Occipital lobe (tissue), 3 donors: ENCODE measurements at places on chromosomes 11 and 22.
A peak's percentile ranks its signal among the peaks of the same experiment; 100 is the strongest.

DNA sequence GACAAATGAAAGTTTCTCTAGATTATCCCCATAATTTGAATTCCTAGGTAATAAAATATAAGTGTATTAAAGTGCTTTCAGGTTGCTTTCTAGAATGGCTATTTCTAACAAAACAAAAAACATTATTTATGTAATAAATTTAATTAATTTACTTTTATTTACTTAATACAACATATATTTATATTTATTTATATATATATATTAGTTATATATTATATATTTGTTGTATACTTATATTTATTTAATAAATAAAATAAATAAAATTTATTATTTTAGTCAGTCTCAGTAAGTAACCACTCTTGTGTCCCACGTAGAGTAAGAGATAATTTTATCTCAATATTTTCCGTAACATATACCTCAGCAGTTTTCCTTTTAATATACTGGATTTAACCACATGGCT is 1031.6 kb upstream of the CNTN5 start:
- no peak for DNase-seq

DNA sequence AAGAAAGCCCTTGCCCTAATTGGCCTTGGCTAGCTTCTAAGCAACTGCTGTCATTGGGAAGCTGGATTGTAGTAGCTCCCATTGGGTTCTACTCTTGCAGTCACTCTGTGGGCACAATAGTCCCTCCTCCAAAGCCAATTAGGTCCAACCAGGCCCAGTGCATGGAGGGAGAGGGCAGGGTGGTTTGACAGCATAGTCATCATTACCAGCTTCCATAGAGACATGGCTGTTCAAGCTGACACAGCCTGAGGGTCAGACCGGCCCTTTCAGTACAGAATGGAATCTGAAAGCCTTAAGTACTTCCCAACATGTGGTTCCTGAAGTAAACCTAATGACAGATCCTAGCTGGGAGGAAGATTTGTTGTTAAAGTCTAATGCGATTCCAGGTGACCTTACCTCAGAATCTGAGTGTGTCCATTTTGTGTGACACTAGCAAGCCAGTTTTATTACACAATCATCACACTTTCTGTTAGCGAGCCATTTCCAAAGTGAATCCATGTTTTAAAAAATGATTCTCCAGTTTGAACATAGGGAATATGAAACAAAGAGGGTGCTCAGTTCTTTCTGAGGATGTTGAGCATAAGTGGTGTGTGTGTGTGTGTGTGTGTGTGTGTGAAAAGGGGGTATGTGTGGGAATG is 6.9 kb downstream of the PLET1 start:
- no peak for DNase-seq

DNA sequence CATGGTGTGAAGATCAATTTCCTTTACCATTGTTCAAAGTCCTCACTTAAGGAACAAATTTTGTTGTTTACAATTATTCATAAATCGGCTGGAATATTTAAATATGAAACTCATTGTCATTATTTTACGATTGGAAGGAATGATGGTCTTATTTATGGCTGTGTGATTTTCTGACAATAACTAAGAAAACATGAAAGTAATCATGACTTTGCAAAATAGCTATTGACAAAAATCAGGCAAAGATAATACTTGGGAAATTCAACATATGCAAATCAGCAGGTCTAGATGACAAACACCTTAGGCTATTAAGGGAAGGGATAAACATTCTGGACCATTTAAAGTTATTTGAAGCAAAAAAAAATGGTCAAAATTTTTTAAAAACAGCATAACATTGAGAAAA is 654.8 kb upstream of the CNTN5 start:
- no peak for DNase-seq

DNA sequence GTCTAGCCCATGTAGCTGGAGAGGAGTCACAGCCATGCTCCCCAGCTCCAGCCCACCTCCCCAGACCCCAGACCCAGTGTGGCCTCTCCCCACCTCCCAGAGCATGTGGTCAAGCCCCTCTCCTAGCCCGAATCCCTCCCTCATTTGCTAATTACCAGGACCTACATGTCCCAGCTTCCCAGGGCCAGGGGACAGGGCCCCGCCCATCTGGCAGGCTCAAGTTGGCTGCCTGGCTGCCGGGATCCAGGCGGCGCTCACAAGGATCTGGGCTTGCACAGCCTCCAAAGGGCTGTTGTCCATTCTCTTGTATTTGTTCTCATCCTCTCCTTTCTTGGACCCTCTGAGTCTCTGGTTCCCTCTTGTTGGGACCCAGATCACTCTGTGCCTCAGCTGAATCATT is 4.6 kb upstream of the MIF start:
- no peak for DNase-seq

DNA sequence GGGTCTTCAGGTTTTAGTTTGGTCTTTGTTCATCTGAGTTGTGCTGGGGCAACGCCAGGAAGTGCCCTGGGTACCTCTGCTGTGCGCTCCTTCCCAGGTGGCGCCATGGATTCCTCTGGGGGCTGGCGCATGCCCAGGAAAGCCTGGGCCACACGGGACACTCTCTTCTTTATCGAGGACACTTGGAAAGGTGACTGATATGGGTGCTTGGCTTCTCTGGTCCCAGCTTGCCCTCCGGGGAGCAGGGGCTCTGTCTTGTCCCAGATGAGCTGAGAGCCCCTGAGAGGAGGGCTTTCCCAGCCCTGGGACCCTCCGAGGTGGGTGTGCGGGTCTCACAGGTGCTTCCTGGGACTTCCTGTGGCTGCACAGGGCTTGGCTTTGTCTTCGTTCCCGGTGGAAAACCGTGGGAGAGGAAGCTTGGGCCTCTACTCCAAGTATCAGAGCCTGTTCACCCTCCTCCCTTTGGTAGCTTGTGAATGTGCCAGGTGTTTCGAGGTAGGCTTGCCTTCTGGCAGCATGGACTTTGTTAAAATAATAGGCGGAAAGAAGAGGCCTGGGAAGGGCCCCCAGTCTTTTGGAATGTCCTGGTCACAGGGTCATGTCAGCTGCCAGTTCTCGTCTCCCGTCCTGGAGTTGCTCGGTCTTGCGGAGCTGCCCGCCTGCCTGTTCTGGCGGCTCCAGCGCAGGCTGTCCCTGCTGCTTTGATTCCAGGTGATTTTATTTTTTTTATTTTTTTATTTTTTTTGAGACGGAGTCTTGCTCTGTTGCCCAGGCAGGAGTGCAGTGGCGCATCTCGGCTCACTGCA is 10.1 kb upstream of the NEAT1 start:
- no peak for DNase-seq

DNA sequence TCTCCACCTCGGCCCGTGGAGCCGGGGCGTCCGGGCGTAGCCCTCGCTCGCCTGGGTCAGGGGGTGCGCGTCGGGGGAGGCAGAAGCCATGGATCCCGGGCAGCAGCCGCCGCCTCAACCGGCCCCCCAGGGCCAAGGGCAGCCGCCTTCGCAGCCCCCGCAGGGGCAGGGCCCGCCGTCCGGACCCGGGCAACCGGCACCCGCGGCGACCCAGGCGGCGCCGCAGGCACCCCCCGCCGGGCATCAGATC is 439 bp downstream of the YAP1 start:
- no peak for DNase-seq

DNA sequence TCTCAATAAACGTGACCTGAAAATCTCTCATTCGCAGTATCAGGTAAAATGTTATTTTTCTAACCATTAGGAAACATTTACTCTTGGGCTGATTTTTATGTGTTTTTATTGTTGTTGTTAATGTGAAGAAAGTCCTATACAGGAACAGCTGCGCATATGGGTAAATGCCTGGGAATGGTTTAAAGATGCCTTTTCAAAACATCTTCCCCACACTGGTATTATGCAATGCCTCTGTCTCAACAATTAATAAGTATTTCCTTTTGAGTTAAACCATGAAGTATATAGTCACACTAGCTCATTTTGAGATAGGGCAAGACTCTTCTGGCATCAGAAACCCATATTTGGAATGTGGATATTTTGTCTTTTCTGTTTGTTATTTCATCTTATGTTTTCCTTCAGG is 13.7 kb upstream of the LIN7C start:
- no peak for DNase-seq

- DNase-seq: no peak
Measured at GRCh38 chr22:42786606-42787356, 66.1 kb upstream of the A4GALT start.

GRCh38 chr11:5324197-5324596 is at the start of gene OR51B2:
OR51B2 (minus strand) TSS chr11:5324297; CDS start chr11:5324297, 0 bp downstream.
- no peak for DNase-seq

DNA sequence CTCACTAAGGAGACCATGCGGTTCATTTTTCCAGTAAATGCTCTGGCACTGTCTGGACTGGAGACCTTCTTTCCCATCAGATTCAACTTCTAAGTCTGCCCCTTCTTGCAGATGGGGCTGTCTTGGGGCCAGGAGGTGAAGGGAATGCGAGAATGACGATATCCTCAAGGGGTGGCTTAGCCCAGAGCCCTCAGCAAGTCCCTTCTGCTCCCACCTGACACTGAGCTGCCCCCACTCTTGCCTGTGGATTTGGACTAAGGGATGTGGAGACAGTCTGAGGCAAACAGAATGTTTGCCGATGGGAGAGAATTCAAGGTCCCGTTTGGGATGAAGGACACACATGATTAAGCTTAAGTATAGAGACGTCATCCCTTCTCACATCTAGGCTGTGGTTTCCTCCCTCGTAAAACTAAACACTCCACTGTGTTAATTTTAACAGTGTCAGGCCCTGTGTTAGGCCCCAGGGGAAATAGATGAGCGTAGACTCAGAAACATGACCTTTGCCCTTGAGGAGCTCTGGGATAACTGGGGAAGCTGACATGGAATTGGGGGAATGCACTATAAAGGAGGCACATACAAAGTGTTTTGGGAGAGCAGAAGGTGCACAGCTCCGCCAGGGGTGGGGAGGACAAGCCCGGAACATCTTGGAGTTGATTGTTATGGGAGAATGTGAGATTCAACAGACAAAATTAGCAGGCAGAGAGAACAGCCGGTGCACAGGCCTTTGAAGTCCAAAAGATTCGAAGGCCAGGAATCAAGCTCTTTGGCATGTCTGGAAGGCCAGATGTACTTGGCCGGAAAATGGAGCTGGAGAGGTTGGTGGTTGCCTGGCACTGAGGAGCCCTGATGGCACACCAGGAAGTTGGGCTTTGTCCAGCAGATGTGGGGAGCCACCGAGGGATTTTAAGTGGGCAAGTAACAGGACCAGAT is 71.6 kb downstream of the ST3GAL4 start:
- DNase-seq: peak; percentile 46

GRCh38 chr11:82845356-82846353 is 54.6 kb downstream of the PRCP start:
- DNase-seq: no peak

- no peak for DNase-seq
Measured at GRCh38 chr11:125995313-125995712, 49.5 kb downstream of the VSIG10L2 start.

DNA sequence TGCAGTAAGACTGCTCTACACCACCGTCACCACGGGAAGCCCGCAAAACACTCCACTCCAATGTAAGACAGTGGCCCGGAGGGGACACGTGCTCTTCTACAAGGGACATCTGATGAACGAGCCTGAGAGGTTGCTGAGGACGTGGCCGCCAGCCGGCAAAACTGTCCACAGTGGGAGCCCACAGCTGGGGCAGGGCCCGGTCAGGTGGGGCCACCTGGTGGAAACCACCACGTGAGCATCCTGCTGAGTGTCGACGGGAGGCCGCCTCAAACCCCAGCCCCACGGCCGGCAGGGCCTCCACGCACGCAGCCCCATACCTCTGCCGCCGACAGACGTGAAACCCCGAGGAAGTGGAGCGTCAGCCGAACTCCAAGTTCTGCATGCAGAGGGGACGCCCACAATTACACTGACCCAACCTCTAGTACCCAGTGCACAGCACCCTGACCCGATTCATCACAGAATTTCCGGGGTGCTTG is 42.6 kb downstream of the BRD1 start:
- DNase-seq: no peak

DNA sequence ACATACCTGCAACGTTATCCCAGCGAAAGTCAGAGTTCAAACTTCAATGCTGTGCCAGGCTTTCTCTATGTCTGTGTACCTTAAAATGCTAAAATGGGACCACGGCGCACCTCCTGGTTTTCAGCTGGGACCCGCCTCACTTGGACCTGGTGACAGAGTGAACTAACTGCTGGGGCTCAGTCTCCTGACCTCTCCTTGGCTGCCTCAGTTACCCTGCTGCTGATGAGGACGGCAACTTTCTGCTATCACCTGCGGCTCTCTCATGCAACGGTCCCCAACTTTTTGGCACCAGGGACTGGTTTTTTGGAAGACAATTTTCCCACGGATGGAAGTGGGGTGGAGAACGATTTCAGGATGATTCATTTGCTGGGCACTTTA is 402.8 kb downstream of the BRD1 start:
- no peak for DNase-seq

DNA sequence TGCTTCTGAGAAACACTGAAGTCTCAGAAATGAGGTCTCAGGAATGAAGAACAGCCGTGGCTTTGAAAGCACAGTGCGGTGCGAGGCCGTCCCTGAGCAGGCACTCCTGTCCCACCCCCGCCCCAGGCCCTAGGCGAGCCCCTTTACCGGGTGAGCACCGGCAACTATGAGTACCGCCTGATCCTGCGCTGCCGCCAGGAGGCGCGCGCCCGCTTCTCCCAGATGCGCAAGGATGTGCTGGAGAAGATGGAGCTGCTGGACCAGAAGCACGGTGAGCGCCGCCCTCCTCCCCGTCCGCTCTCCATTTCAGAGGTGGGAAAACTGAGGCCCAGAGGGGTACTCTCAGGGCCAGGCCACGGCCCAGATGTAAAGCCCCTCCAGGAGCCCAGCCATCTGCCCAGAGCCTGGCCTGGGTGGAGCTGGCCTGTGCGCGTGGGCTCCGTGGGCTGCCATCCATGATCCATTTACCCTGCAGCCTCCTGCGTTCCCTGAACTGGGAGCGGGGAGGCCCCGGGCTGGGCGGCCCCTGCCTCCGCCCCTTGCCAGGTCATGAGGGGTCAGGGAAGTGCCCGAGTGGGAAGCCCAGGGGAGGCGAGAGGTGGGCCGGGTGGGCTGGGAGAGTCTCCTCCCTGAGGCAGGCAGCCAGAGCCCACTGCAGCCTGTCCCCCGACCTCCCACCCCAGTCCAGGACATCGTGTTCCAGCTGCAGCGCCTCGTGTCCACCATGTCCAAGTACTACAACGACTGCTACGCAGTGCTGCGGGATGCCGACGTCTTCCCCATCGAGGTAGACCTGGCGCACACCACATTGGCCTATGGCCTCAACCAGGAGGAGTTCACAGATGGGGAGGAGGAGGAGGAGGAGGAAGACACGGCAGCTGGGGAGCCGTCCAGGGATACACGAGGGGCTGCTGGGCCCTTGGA is 9.5 kb downstream of the SLC16A8 start:
- DNase-seq: no peak

GRCh38 chr11:64292460-64293254 is 1.6 kb downstream of the KCNK4 start:
- no peak for DNase-seq

DNA sequence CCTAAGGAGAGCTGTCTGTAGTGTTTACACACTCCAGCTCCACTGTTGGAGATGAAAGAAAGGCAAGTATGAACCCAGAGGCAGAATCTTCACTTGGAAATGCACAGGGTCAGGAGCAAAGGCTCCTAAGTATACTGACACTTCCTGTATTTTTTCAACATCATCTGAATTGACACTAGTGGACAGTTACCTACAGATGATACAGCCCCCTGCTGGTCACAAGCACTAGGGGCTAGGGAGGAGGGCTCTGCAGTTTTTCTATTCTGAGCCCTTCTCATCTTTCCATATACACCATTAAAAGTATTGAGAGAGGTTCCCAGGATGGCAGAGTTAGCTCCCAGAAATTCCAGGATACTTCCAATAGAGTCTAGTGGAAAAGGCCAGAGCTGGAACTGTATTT is 290.3 kb upstream of the API5 start:
- DNase-seq: no peak
